ENCODE measurements at places on chromosomes 1 and 21.
A peak's percentile ranks its signal among the peaks of the same experiment; 100 is the strongest.

GRCh38 chr1:84849357-84849975 is 43.5 kb downstream of the LPAR3 start:
- DNase-seq, result no peak
- no peaks in the 10 kb centered on the region for H3K27me3 ChIP-seq
- H3K4me1 ChIP-seq, result peaks cover 26% of the 10 kb centered on the region
- no peak overlapping the region for H3K27ac ChIP-seq
- H3K4me3 ChIP-seq, result no peak overlapping the region
- peaks cover 3% of the 10 kb centered on the region for H3K36me3 ChIP-seq

DNA sequence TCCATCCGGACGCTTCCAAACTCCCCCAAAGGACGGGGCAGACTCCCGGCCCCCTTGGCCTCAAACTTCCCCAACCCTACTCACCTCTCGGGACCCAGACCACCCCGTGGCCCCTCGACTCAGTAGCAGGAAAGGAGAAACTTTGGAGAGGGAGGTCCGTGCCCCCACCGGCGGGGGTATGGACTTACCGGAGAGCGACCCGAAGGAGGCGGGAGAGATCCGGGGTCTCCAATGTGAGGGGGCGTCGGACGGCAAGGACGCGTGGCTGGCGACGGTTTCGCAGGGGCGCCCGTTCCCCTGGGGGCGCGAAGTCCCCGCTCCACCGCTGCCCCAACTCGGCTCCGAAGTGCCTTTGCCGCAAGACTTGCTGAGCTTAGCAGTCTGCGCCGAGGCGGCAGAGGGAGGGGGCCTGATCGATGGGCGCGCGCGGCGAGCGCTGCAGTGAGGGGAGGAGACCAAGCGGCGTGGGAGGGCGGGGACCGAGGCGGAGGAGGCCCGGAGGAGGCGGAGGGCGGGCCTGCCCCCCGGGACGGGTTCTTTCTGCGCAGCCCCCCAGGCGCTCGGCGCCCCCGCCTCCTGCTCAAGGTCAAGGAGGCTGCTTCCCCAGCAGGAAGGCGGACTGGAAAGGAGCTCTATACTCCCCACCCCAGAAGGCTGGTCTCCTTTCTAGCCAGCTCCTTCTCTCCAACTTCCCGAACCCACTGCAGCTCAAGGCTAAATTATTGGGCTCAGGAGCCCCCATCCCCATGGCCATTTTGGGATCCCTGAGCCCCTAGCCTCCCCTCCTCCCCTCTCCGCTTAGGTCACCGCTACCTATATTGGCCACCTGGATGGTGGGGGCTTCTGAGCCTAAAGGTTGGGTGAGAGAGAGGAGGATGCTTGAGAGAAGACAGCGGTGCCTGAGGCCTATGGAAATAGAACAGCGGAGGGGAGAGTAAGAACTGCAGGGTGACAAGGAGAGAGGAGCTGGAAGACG is at the start of gene SYT2:
TSS of gene SYT2 (minus strand) at position 385 of the 976 bp plus-strand sequence. CDS start 104,682 bp downstream, outside the sequence.
- peaks cover 7% of the 10 kb centered on the region for H3K4me1 ChIP-seq
- no peak within 1 kb of the TSS for H3K27ac ChIP-seq
- no peak for DNase-seq
- H3K27me3 ChIP-seq, result peaks cover 72% of the 10 kb centered on the region
- no peaks in the 10 kb centered on the region for H3K36me3 ChIP-seq

DNA sequence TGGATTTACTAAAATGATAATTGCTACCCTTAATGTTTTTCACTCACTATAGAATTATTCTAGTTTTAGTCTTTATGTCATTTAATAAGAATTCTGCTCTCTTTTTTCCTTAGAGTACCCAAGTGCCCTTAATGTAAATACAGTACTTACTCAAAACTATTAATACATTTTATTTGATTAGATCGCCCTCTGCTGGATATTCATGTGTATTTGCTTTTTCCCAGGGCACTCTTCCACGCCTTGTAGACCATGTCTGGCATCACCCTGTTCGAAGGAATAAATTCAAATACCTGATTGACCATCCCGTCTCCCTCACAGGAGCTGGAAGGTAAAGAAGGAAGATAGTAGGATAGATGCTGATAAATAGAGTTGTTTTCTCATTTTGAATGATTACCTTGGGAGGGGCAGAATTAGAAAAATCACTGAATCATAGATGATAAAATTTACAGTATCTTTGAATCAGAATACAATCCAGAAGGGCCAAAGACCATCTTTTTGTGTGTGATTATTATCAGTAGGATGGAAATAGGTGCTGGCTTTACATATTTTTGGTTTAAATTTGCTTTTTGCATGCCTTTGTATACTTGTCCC is 4.1 kb downstream of the AXDND1 start:
- peaks cover 15% of the 10 kb centered on the region for H3K27me3 ChIP-seq
- H3K36me3 ChIP-seq, result peaks cover 16% of the 10 kb centered on the region
- DNase-seq, result peak; percentile 45
- H3K4me1 ChIP-seq, result peaks cover 13% of the 10 kb centered on the region
- no peak overlapping the region for H3K27ac ChIP-seq

DNA sequence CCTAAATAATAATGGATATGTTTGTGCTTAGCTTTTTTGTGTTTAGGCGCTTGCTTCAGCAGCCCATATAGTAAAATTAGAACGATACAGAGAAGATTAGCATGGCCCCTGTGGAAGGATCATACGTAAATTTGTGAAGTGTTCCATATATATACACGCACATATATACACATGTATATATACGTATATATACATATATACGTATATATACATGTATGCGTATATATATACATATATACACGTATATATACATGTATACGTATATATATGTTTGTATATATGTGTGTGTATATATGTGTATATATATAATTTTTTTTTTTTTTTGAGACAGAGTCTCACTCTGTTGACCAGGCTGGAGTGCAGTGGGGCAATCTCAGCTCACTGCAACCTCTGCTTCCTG is 17.4 kb downstream of the SNX27 start:
- H3K4me3 ChIP-seq, result no peak overlapping the region
- no peak for DNase-seq
- no peak overlapping the region for H3K27ac ChIP-seq

DNA sequence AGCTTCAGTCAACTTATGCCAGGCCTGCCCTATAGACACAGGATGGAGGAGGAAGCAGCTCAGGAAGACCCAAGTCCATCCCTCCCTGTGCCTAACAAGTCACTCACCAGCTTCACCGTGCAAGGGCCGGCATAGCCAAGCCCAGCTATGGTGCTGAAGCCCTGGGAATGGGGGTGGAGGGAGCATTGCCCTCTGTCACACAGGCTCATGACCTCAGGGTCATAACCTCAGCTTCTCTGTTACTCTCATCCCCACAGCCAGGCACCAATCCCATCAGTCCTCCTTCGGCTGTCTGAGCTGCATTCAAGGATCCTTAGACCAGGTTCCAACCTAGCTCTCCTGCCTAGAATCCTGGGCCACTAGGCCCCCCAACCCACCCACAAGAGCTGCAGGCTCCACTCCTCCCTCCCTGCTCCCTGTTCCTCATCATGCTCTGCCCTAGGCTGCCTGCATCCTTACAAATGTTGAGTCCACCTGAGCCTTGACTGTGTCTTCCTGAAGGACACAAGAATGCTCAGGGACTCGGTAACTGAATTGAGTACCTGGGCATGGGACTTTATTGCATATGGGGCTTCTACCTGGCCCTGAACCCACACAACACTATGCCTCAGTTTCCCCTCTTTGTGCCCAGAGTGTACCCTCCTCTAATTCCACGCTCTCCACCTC is 1.7 kb downstream of the CD244 start:
- no peak for DNase-seq
- H3K27me3 ChIP-seq, result no peaks in the 10 kb centered on the region
- H3K4me1 ChIP-seq, result peaks cover 42% of the 10 kb centered on the region

DNA sequence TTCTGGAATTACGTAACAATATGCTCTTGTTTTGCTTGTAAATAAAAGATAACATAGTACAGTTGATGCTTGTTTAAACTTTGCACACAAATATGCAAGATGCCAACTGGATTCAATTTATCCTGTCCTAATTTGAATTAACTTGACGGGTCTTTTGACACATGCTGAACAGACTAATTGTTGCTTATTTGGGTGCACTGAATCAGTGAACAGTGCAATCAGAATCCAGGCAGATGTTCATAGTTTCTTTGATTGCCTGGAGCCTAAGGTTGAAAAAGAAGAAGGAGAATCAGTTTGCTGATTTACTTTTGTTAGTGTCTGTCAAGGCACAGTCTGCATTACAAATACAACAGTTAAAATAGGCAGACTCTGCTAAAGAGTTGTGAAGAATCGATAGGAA is 307.9 kb downstream of the COL11A1 start:
- H3K36me3 ChIP-seq, result no peaks in the 10 kb centered on the region
- no peak for DNase-seq
- H3K27me3 ChIP-seq, result no peaks in the 10 kb centered on the region
- H3K27ac ChIP-seq, result no peak overlapping the region
- H3K4me1 ChIP-seq, result no peaks in the 10 kb centered on the region

DNA sequence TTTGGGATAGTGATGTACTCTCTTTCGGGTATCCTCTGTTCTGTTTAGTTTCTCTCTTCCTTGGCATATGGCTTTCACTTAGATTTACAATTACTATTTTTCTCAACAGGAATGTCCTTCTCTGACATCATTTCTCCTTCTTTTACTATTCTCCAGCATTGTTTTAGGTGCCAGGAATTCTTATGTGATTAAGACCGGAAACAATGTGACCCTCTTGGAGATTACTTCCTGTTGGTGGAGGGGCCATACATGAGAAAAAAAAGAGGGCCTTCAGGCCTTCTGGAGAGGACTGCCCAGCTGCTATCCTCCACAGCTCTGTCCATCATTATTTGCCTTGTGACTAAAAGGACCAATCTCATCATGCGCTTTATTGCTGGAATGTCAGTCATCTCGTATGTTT is 50.4 kb upstream of the ADAMTS5 start:
- no peak overlapping the region for H3K4me3 ChIP-seq
- no peaks in the 10 kb centered on the region for H3K36me3 ChIP-seq

GRCh38 chr21:45281411-45282282 is 6.0 kb downstream of the POFUT2 start:
- no peaks in the 10 kb centered on the region for H3K27me3 ChIP-seq
- no peak overlapping the region for H3K4me3 ChIP-seq
- H3K4me1 ChIP-seq, result no peaks in the 10 kb centered on the region
- H3K36me3 ChIP-seq, result peaks cover 50% of the 10 kb centered on the region
- no peak overlapping the region for H3K27ac ChIP-seq

DNA sequence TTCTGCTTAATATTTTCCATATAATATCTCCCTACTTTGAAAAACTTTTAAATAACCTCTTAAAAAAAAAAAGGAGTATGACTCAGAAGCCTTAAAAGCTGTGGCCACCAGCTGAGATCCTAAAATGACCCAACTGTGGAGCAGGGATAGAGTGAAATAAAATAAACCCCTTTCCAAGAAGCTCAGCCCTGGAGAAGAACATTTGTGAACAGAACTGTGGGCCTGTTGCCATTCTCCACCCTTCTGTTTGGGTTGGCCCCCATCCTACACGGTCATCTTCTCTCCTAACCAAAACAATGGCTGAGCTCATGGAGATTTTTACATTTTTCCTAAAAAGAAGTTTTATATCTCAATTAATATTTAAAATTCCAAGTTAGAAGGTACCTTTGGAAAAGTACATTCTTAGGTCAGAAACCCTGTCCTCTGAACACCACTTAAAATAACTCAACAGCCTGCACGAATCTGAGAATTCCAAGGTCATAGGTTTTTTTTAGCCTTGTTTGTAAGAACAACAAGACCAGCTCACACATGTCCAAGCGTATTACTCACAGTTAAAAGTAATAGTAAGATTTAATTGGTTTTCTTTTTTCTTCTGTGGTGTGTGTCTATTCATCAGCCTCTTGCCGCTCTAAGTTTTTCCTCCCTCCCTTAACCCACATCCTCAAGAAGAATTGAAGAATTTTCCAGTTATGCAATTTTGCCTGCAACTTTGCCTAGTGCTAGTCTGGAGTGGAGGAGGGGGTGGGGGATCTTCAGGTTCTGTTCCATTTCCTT is 107.7 kb upstream of the ERRFI1 start:
- peaks cover 69% of the 10 kb centered on the region for H3K27me3 ChIP-seq
- no peak overlapping the region for H3K4me3 ChIP-seq
- peaks cover 4% of the 10 kb centered on the region for H3K4me1 ChIP-seq
- peaks cover 3% of the 10 kb centered on the region for H3K36me3 ChIP-seq

DNA sequence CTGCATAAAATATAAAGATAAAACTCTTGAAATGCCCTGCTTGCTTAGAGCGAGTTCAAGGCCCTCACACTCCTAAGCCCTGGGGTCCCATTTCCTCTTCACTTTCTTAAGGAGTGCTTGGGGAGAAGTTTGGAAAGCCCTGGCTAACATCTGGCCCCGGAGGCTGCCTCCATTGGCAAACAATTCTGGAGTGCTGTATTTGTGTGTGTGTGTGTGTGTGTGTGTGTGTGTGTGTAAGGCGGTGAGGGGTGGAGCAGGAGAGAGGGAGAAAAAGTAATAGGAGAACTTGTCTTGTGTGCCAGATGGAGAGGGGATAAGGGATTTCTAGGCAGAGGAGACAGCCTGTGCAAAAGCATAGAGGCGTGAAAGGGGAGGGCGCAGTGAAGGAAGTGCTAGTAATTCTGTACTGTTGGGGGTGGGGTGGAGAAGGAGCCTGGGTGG is 578 bp upstream of the TRIM62 start:
- peak overlapping the region; percentile 89 for H3K4me3 ChIP-seq
- H3K27ac ChIP-seq, result peak overlapping the region; percentile 10
- H3K4me1 ChIP-seq, result peaks cover 33% of the 10 kb centered on the region
- H3K36me3 ChIP-seq, result peaks cover 12% of the 10 kb centered on the region

- DNase-seq, result no peak
- no peaks in the 10 kb centered on the region for H3K4me1 ChIP-seq
- H3K4me3 ChIP-seq, result no peak overlapping the region
- peaks cover 15% of the 10 kb centered on the region for H3K36me3 ChIP-seq
These were observed 51.7 kb downstream of the SLC37A1 start for GRCh38 chr21:42565206-42565810.

- no peak overlapping the region for H3K4me3 ChIP-seq
- DNase-seq, result no peak
- no peaks in the 10 kb centered on the region for H3K27me3 ChIP-seq
- peak overlapping the region; percentile 22 for H3K27ac ChIP-seq
- H3K36me3 ChIP-seq, result peaks cover 7% of the 10 kb centered on the region
- H3K4me1 ChIP-seq, result no peaks in the 10 kb centered on the region
These were observed 38.2 kb downstream of the SMYD2 start for GRCh38 chr1:214318956-214319736.

- H3K4me1 ChIP-seq, result peaks cover 6% of the 10 kb centered on the region
- no peaks in the 10 kb centered on the region for H3K36me3 ChIP-seq
- H3K27me3 ChIP-seq, result peaks cover 77% of the 10 kb centered on the region
These were observed 1.2 kb upstream of the ADORA1 start for GRCh38 chr1:203126151-203126865.

- no peak for DNase-seq
- no peaks in the 10 kb centered on the region for H3K36me3 ChIP-seq
- H3K4me1 ChIP-seq, result no peaks in the 10 kb centered on the region
- H3K27me3 ChIP-seq, result no peaks in the 10 kb centered on the region
These were observed 1744.9 kb downstream of the NCAM2 start for GRCh38 chr21:22743085-22743484.

DNA sequence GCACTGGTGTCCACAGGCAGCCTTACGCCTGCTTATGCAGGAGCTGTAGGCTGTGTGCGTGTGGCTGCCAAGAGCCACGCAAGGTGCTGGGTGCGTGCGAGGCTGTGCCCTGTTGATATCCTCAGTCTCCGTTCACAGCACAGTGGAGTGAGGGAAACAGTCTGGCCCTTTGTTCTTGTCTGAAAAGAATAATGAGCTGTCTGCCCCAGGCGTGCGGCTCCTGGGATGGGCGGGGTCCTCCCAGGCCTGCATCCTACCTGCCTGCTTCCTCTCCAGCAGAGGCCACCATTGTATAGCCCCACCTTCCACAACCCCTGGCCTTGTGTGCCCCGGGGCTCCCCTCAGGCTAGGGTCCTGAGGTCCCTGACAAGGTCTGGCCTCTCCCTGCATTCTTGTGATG is 47.0 kb upstream of the KDM4A start:
- DNase-seq, result no peak
- no peaks in the 10 kb centered on the region for H3K27me3 ChIP-seq
- H3K36me3 ChIP-seq, result no peaks in the 10 kb centered on the region
- no peak overlapping the region for H3K4me3 ChIP-seq
- H3K27ac ChIP-seq, result no peak overlapping the region

All from effector memory CD8-positive, alpha-beta T cell (primary cell).